Fibroblast of pulmonary artery (primary cell): ENCODE measurements at places on chromosomes 3 and 15.

DNA sequence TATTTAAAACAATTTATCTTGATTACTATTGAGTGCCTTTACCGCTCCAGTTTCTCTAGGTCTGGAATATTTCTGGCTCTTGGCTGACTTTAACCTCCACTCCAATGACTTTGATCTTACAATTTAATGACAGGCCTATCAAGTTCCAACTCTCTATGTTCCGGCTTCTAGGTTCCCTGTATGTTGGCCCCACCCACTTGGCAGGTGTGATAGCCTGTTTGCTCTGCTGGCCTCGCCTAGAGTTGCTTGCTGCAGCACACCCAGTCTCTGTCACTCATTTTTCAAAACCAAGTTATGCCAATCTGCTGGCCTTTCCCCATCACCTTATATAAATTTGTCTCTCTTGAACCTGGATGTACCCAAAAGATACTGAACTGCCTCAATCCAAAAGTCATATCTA lies 428.0 kb downstream of the ROBO1 start:
- no peak for DNase-seq

- DNase-seq = peak; percentile 90
Observed at GRCh38 chr3:184568924-184569829, 7.6 kb downstream of the EPHB3 start.

DNA sequence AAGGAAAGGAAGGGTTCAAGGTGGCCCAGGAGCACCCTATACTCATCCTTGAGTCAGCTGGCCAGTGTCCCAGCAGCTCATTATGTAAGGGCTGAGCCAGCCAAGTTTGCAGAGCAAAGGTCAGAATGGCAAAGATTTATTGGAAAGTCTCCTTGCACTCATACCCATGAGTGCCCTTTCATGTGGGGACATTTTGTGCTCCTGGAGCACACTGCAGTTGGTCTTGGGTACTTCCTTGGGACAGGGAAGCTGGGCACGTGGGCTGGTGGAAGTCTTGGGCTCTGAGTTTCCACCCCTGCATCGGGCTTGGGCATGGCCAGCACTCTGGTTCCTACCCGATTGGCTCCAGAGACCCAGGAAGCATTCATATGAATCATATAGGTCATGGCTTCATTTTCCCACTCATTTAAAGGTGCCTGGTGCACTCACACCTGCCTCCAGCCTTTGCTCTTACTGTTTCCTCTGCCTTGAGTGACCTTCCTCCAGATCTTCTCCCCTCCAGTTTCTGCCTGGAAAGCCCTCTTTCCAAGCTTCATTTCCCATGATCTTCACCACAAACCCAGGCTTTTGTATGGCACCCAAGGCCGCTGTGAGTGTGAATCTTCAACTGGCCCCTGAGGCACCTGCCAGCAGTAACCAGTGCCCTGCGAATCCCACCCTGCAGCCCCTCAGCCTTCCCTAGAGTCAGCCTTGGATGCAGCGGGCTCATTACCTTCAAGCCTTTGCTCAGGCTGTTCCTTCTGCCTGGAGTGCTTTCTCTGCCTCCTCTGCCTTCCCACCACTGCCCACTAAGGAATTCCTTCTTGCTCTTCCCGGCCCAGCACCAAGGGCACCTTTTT lies 10.5 kb upstream of the PRKCD start:
- peak; percentile 31 for DNase-seq

- no peak for DNase-seq
Observed at GRCh38 chr3:36945333-36945980, 603 bp upstream of the TRANK1 start.

- peak; percentile 90 for DNase-seq
Observed at GRCh38 chr3:23600167-23600871, 205.4 kb upstream of the UBE2E1 start.

- DNase-seq = no peak
Observed at GRCh38 chr15:58584789-58585461, 153.1 kb downstream of the LIPC start.

DNA sequence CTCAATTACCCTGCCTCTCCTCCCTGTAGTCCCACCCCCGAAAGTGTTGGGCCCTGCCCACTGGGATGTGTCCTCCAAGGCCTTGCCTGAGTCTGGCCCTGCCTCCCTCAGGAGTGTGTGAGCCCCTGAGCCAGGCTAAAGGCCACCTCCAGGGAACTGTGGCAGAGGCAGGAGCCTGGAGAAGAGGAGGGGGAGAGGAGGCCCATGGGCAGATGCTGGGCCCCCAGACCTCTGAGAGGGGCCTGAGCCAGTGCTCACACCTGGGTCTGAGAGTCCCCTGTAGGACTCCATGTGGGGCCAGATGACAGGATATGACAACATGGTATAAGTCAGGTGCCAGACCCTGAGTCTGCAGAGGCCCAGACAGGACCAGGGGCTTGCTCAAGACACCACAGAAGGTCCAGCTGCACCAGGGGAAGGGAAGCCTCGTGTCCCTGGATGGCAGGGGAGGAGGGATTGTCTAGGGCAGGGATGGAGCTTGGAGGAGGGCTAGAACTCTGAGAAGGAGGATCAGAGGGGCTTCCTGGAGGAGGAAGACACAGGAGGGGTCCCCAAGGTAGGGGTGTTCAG lies 217.9 kb downstream of the TBC1D2B start:
- no peak for DNase-seq

DNA sequence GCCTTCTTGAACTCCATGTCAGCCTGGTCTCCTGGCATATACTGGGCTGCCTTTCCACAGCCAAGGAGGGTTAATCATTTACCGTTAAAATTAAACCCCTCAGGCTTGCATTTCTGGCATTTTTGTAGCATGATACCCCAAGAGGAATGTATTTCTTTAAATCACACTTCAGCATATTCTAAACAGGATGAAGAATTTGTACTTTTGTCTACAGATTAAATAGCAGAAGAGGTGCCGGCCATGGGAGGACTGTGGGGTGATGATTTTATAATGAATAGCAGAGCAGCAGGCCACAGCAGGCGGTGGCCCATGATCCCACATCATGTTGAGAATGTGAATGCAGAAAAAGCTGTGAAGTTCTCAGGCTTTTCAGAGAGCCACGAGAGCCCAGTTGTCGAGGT lies 90.2 kb downstream of the ARNT2 start:
- DNase-seq = peak; percentile 53

DNA sequence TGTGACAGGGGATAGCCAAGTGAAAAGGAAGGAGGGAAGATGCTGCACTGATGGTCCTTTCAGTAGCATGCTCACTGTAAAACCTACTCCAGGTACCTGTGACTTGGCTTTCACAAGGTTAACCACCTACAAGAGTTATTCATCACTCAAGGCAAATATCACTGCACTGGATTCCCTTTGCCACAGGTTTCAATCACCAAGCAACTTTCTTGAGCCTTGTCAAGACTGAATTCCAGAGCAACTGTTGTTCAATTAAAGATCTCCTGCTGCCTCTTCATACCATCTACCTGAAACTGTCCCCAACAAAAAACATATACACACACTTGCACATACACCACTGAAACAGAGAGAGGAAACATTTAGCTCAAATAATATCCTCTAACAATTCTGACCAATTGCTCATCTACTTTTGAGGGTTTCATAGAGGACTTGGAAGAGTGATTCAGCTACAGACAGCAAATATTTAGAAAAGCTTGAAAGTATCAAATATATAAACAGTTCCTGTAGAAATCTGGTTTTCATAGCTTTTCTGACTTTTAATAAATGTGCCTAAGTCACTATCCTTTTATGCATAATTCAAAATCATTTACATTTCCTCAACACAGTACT lies 6.5 kb downstream of the IGF2BP2 start:
- no peak for DNase-seq

DNA sequence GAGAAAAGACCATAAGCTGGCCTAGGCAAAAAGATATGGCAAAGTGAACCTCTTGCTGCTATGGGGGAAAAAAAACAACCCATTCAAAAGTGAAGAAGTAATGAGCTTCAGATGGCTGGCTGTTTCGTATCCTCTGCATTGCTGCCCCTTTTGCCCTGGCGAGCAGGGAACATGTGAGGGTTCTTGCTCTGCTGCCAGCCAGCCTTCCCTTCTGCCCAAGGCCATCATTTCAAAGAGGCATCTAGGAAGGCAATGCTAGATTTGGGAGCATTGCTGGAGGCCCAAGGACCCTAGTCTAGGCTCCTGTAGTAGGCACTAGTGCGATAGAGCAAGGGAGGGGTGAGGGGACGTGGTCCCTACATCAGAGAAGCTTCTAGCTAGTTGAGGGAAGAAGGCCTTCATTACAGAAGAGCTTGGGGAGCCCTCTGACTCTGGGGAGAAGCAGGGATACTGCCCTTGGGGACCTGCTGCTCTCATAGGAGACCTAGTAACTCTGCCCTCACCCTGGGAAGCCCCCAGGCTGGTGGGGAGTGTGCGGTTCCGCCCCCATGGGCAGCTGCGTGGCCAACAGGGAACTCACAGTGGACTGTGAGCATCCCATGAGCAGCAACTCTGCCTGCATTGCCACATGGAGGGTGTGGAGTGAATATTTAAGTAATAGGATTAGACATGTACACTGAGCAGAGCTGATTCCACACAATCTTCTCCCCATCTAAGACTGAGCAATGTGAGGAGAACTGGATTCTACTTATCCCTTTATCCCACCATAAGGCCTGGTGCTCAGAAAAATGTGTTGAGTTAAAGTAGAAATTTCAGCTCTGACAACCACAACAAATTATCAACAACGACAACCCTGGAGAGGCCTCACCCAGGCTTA lies 21.3 kb downstream of the ITGA11 start:
- DNase-seq = no peak

- DNase-seq = no peak
Observed at GRCh38 chr3:46646700-46647099, 34.4 kb downstream of the FAM240A start.

DNA sequence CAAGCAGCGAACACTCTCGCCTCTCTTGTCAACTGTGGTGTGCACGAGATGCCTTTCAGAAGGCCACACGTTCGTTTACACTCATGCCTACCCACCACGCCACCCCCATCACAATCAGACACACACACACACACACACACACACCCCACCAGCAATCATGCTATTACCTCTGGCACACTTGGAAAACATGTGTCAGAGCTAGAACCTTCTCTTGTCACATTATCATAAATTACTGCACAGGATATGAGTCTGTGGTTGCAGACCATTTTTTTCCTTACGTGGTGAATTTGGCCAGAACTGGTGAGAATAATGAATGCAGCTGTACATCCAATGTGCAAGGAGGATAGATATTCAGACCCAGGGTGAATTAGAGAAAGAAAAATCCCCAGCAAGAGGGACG lies 52.4 kb downstream of the TRIM69 start:
- no peak for DNase-seq

DNA sequence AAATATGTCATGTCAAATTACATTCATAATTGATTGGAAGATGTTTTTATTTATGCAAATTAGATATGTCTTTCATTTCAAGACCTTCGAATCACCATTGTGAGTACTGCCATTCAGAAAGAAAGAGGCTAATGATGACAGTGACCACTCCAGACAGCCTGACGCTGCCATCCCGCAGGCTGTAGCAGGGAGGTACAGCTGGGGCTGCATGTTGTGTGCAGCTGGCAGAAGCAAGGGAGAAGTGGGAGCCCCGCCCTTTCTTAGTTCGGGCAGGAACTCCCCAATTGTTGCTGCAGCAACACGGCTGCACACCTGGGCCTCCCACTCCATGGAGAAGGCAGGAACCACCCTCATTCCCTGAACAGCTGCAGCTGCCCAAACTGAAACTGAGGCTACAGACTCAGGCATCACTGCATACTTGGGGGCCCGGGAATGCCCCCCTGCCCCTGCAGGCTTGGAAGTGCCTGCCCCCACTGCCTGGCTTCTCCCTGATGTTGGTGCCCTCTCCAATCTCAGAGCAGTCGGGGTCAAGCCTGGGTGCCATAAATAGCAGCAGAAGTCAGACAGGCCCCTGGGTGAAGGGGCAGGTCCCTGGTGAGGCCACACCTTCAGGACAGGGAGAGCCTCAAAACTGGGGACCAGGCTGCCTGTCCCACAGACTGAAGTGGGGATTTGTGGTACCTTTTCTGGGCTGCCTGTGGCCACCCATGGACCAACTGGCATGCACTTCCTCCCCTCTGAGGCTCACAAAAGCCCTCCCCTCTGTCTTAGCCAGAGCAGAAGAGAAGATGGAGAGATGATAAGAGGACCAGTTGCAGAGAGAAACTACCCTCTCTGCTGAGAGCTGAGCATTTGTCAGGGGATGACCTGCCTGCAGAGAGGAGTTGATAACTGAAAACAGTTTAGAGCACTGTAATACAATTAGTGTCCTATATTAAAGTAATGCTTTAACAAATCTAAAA lies 964.6 kb downstream of the SI start:
- DNase-seq = no peak

DNA sequence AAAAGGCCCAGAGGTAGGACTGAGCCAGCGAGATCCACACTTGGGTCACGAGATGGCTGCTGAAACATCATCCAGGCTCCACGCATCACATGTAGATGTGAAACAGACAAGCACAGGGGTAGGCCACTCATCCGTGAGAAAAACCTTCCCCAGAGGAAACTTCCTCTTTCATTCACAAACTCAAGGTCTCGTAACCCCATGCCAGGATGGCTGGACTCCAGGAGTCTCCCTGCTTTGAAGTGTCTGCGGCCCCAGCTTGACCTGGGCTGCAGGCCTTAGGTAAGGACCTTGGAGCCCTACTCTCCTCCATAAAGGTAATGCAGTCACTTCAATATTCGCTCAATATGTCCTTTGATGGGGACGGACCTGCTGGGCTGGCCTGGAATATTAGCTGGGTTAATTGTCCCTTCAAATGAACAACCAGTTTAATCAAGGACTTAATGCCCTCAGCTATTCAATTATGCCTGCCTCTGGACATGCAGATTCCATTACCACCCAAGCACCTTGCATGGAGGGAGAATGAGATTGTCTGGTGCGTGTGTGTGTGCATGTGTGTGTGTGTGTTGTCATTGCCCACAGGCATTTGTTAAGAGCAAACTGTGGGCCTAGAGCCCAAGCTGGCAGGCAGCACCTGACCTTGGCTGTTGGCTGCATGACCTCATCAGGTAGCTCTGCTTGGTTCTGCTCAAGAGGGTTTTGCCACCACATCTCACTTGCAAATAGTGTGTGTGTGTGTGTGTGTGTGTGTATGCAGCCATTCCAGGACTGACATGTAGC lies 186.9 kb upstream of the TLE3 start:
- DNase-seq = no peak

GRCh38 chr3:186909078-186909853 lies 21.1 kb upstream of the ST6GAL1 start:
- DNase-seq = no peak

- no peak for DNase-seq
Observed at GRCh38 chr3:177251755-177252154, 54.5 kb upstream of the TBL1XR1 start.

DNA sequence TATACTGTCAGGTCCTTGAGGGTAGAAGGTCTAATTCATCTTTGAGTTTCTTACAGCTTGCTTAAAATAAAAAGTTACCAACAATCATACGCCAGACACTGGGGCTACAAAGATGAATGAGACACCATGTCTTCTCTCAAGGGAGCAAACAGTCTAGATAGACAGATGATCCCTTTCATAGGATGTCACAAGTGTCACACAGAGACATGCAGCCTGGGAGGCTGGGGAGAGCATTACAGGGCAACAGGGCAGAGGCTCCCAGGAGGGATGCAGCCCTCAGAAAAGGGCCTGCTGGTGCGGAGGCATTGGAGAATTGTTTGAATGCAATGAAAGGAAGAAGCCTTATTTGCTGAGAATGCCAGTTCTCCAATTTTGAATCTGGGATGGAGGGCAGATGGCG lies 39.0 kb downstream of the DRD3 start:
- DNase-seq = no peak
